ENCODE measurements at places on chromosomes 2 and 18.

- no peak for DNase-seq
Observed at GRCh38 chr2:120289221-120289906, 36.7 kb downstream of the RALB start.

DNA sequence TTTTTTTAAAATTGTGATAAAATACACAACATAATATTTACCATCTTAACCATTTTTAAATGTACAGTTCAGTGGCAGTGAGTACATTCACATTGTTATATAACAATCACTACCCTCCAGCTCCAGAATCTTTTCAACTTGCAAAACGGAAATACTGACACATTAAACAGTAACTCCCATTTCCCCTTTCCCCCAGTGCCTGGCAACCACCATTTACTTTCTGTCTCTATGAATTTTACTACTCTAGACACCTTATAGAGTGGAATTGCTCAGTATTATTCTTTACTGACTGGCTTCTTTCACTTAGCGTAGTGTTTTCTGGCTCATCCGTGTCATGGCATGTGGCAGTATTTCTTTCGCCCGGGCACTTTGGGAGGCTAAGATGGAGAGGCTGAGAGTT, 32.6 kb downstream of the FASTKD2 start:
- DNase-seq, result no peak

- no peak for DNase-seq
Observed at GRCh38 chr2:213057977-213058376, 93.4 kb downstream of the IKZF2 start.

DNA sequence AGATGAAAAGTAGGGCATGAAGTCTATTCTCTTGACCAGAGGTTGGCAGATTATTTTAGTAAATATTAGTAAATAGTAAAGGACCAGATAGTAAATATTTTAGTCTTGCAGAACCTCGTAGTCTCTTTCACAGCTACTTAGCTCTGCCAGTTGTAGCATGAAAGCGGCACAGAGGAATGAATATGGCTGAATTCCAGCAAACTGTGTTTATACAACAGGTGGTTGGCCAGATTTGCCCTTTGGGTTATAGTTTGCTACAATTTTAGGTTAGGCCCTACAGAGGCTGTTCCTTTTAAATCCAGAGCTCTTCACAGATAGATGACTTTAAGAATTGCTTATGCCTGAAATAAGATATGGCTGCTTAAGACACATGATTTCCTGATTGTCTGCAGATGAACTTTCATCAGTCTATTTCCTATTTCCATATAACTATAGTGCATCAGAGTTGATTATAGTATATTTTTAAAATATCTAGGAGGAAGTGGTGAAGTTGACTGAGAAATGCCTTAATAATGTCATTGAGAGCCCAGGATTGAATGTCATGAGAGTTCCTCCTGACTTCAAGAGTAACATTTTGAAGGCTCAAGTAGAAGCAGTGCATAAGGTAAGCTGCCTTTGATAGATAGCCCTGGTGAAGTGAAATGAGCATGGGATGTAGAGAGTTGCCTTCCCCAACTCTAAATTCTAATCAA, 80.5 kb downstream of the TMEM185B start:
- no peak for DNase-seq

DNA sequence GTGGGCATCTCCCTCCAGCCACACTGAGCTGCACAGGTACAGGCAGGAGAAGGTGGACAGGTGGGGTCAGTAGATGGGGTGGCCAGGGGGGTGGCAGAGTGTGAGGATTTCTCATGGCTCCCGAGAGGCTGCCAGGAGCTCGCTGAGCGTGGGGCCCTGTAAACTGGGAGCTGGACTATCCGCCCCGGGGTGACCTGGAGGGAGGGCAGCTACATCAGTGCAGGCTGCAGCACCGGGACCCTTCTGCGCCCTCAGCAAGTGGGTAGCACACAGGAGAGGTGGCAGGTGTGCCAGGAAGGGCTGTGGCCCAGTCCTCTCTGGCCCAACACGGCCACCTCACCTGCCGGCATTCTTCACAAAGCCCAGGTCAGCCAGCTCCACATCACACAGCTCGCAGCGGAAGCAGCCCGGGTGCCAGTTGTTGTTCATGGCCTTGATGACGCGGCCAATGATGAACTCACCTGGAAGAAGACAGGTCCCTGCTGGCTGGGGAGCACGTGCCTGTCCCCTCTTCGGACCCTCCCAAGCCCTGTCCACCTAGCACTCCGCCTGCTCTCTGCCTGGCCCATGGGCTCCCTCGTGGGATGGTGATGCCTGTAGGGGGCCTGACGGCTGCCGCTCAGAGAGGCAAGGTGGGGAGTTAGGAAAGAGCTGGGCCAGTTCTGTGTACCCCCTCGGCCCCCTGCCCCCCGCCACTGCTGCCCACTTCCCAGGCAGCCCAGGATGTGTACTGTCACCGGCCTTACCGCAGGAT, 8.3 kb downstream of the GPR17 start:
- no peak for DNase-seq

DNA sequence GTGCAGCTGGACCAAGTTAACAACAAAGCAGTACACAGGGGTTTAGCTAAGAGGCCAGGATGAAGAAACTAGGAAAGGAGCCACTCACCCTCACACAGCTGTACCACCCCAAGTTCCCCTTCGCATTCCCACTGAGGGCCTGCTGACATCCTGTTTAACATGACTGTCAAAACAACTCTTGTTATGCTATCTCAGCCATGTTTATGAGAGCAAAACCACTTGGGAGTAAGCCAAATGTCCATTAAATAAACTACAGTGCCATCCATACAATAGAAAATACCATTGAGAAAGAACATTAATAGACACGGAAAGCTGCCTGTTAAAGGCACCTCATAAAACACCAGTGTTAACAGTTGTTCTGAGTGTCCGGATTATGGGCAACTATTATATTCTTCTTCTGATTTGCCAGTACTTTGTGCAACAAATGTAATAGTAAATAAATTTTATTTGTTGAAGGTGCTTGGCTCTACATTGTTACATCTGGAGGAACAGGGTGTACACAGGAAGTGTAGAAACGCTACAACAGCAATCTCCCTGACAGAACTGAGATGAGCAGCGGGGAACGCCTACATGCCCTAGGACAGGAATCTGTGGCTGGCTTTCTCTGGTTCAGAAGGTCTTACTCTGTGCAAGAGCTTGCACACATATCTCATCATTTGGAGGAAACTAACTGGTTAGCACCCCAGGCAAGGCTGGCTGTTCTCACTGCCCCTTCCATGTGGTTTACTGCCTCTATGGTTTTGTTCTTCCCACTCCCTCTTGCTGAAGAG, 85.6 kb downstream of the EHD3 start:
- no peak for DNase-seq

DNA sequence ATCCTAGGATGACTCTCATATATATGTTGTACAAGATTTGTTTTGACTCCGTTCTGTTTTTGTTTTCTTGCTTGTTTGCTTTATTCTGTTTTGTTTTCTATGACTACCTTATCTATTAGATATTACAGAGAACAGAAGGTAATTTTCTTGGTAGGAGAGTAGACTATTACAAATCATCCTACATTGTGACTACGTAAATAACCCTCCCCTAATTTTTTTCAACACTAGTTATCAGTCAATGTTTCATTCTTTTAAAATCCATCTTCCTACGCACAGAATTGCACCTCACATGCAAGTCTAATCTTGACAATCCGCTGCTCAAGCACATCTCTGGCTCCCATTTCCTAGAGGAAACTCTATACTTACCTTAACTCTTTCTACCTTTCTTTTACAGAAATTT, 792.3 kb upstream of the PIK3C3 start:
- DNase-seq, result no peak

DNA sequence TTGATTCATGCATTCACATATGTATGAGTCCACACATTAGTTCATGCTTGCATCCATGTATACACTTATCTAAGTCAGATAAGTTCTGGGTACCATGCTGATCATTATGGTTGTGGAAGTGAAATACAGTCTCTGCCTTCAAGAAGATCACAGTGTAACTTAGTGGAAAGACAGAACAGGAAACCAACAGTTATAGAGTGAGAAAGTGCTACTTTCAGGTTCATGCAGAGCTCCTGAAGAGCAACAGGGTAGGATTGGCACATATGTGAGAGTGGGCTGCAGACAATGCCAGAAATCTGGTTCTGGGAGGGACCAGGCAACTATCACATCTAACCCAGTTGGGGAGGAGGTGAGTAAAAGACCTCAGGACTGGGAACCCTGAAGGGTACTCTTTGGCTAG, 35.4 kb upstream of the PGAP1 start:
- no peak for DNase-seq

- no peak for DNase-seq
Observed at GRCh38 chr18:79337184-79337583, 58.5 kb upstream of the NFATC1 start.

DNA sequence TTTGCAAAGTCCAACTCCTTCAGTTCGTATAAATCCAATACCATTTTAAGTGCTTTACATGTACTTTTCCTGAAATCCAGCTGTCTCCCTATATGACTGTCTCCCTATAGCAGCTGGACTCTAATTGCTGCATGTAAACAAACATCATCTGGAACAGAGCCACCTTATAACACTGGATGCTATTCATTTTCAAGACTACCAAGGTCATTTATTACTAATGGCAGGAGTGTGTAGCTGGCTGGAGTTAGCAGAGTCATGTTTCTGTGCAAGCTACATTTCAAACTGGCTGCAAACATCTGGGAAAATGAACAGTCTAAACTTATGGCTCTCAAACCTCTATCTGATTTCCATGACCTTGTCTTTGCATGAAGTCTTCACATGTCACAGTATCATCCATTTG, 575.2 kb downstream of the PIK3C3 start:
- DNase-seq, result no peak

DNA sequence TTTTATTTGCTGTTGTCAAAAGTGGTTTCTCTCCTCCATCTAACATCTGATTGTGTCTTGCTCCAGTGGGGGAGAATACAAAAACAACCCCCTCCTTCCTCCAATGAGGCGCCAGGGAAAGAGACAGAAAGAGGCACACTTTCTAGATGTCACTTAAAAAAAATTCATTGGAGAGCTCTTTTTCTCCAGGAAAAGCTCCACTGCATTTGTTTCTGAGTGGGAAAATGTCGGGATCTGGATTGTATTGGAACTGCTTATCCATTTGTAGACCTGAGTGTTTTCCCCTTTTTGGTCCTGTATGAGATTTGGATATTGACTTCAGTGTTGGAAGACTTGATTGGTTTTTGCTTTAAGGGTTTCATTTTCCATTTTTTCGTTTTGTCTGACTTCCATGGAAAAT, 995 bp downstream of the MBD5 start:
- DNase-seq, result no peak

DNA sequence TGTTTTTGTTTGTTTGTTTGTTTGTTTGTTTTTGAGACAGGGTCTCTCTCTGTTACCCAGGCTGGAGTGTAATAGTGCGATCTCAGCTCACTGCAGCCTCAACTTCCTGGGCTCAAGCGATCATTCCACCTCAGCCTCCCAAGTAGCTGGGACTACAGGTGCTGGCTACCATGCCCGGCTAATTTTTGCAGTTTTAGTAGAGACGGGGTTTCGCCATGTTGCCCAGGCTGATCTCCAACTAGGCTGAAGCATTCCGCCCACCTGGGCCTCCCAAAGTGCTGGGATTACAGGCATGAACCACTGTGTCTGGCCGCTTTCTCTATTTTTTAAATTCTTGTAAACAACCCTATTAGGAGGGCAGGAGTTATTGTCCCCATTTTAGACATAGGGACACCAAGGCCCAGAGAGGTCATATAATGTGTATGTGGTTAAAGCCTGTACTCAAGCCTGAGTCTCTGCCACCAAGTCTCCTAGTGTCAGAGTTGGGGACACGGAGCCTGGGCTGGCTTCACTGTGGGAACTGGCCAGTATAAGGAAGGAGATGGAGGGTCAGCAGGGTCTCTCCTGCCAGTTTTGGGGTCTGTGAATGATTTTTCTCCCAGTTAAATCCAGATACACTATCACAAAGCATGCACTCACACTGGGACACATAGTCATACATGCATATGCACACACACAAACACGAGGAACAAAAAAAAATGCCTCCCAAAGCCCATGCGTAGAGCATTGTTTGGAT, 27.5 kb upstream of the MCFD2 start:
- DNase-seq, result no peak

DNA sequence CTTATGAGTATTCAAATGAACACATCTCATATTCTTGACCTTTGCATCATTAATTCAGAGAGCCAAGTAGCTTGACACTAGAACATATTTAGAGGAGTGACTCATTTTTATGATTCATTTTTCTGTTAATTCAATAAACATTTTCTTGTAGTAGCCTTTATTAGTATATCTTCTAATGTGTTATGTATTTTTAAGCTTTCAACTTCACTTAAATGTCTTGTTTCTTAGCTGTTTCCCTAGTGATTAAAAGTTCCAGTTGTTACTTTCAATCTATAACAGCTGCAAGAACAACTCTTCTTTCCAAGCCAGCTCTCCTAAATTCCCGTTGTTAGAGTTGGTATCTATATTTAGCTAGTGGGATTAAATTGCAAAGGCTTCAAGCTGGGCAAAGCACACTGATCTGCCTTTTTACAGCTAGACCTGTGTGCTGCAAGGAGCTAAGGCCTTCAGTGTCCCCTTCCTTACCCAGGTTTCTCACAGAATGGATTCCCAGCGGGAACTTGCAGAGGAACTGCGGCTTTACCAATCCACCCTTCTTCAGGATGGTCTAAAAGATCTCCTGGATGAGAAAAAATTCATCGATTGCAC, at the start of gene KLHL41:
KLHL41 (plus strand) TSS at position 405 of the 588 bp plus-strand sequence; CDS start at position 482, 77 bp downstream.
- DNase-seq, result peak; percentile 9

DNA sequence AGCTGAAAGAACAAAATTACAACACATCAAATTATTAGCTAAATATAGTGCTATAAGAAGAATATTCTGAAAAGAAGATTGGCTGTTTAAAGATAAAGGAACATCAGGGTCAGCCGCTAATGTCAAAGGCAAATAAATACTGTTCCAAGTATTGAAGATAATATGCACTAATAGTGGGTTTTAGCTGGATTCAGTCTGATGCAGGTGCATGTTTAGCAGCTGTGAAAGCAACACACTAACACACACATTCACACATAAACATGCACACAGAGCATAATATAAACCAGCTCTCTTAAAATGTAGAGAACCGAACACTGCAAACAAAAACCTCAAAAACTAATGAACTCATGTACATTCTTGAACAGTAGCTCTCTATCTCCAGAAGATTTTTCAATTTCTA, 634.6 kb downstream of the ERBB4 start:
- no peak for DNase-seq

- DNase-seq, result no peak
Observed at GRCh38 chr2:27390822-27391679, 10.5 kb upstream of the ZNF513 start.

DNA sequence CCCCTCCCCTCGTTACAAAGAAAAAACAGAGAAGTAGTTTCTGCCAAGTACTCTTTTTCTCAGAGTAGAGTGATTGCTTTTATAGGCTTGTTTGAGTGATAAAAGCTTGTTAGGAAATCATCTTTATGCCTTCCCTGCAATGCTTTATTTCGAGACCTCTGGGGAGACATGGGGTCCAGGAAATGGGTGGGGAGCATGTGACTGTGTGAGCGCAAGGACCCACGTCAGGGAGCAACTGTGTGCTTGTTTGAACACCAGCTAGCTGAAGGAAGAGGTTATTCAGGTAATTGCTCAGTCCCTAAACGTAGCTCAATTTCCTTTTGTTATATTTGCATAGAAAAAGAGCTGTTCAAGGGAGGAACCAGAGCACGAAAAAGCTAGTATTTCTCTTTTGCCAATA, 187.3 kb downstream of the FAM210A start:
- no peak for DNase-seq

GRCh38 chr18:23113576-23113975, 21.7 kb upstream of the CABLES1 start:
- DNase-seq, result no peak
